ENCODE measurements at places on chromosomes 7 and 10. TPM values are rescaled to one million over a fixed set of nuclear protein-coding genes. Genes with fewer than 3 reads are reported as not detected.

GRCh38 chr10:132139526-132139925, 47.2 kb upstream of the DPYSL4 start:
- no peak for DNase-seq

DNA sequence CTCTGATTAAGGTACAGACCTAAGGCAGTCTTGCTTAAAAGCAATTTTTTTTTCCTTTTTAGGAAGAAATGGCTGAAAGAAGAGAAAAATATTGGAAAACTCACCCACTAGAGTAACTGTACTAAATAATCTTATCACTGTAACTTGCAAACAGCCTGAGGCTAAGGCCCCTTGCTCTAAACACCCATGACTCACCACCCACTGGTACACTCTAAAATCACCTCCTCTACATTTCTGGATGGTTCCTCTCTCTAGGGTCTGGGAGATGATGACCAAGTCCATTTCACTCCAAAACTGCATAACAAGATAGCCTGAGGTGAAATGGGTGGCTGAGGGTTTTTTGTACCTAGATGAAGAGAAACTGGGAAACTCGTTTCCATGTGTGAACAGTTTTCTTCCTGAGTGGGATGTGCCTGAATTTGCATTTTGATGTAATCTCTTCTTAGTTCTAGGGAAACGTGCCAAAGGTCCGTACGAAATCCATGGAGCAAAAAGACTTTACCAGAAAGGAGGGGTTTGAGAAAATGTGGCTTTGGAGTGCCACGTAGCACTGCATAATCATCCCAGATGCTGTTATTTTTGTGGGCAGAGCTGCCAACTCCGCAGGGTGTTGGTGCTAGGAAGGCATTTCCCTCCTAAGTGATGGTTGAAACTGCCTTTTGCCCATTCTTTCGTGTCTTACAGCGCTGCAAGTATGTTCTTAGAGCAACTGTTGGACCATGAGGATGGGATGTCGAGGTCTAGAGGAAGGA, 113.5 kb upstream of the C10orf90 start:
- no peak for DNase-seq

- no peak for DNase-seq
These were observed 3.7 kb downstream of the PDZD7 start for GRCh38 chr10:101027106-101027720.

DNA sequence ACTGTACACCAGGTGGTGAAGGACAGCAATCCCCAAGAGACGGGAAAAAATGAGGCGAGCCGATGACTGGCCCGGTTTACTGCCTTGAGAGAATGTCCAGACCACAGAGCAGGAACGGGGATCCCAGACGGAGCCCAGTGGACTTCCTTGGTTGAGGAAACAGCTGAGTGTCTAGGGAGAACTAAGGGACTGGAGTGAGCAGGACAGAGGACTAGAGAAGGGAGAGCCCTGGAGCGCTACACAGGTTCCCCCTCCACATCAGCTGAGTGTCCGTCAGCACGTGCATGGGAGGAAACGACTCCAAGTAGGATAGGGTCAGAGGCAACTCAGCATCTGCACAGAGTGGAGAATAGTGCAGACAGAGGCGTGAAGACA, 7.1 kb upstream of the WDR86 start:
- no peak for DNase-seq

- DNase-seq: peak; percentile 49
These were observed 36.2 kb downstream of the BMPR1A start for GRCh38 chr10:86792461-86793167.

The KCNIP2 gene
- 1.2 TPM for total RNA-seq

DNA sequence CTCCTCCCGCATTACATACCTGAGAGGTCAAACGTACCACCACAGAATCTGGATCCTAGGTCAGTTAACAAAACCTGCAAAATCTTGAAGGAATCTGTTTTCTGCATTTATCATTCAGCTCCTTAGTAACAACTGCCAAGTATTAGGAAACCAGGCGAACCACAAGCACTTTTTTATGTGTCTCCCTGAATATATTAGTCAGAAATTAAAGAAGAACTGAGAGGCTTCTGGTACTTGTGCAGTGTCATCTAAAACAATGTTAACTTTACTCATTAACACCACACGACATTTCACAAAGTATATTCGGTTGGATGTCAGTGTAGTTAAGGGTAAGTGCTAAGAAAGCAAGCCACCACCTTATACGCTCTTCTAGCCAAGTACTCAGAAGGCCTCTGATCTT, 2.5 kb downstream of the CCDC6 start:
- DNase-seq: peak; percentile 58

The LAMB4 gene
- 0.08 TPM for total RNA-seq

The ICA1 gene
- 0.45 TPM for total RNA-seq

- no peak for DNase-seq
These were observed 9.8 kb upstream of the GRID1 start for GRCh38 chr10:86376403-86376802.

DNA sequence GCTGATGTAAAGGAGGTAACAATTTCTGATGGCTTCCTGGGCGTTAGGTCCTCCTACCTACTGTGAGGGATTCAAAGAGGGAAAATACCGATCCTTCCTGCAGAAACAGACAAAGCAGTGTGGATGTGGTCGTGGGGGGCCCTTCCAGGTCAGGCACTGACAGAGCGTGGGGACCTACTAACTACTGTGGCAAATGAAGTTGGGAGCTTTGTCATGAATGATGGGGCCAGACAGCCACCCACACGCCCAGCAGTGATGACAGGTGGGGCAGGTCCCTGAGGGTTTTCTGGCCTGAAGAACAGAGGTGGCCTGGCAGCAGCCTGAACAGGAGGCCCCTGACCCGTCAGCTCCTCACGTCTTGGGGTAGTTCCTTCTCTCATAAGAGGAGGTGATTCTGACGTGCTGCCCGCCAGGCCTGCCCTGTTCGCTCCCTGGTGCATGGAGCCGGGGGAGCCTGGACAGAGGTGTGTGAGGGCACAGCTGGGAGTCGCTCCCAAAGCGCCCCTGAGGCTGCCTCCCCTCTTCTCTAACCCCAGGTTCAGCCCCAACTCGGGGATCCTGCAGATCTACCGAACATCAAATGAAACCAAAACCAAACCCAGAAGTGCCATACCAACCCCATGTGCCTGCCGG, 4.2 kb downstream of the ATP6V0E2 start:
- no peak for DNase-seq

GRCh38 chr10:98299341-98299740, 31.3 kb upstream of the LOXL4 start:
- DNase-seq: no peak

- DNase-seq: no peak
These were observed 9.4 kb upstream of the SLC25A28 start for GRCh38 chr10:99629625-99629978.

DNA sequence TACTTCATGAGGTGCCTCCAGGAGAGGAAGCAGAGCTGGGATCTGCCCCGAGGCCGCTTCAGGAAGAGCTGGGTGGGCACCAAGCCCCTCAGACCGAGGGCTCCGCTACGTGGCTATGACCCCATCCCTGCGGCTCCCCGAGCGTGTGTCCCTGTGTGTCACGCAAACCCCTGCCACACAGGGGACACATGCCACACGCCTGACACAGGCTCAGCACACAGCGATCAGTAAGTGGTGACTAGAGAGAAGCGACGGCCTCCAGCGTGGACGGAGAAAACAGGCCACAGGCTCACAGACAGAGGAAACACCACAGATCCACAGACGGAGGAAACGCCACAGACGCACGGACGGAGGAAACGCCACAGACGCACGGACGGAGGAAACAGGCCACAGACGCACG, 18.5 kb downstream of the DIP2C start:
- DNase-seq: no peak

DNA sequence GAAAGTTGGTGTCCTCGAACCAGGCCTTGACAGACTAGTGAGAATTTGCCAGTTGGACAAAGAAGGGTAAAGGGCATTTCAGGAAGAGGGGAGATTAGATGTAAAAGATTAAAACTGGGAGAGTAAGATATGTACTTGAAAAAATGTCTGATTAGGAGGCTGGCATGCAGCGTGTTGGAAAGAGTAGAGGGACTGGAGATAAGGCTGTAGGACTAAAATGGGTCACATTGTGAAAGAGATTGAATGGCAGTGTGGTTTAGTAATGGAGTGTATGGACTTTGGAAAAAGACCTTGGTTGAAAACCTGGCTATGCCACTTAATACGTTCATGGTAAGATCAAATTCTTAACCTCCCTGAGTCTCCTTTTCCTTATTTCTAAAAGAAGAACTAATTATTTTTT, 14.1 kb downstream of the CREM start:
- DNase-seq: no peak

DNA sequence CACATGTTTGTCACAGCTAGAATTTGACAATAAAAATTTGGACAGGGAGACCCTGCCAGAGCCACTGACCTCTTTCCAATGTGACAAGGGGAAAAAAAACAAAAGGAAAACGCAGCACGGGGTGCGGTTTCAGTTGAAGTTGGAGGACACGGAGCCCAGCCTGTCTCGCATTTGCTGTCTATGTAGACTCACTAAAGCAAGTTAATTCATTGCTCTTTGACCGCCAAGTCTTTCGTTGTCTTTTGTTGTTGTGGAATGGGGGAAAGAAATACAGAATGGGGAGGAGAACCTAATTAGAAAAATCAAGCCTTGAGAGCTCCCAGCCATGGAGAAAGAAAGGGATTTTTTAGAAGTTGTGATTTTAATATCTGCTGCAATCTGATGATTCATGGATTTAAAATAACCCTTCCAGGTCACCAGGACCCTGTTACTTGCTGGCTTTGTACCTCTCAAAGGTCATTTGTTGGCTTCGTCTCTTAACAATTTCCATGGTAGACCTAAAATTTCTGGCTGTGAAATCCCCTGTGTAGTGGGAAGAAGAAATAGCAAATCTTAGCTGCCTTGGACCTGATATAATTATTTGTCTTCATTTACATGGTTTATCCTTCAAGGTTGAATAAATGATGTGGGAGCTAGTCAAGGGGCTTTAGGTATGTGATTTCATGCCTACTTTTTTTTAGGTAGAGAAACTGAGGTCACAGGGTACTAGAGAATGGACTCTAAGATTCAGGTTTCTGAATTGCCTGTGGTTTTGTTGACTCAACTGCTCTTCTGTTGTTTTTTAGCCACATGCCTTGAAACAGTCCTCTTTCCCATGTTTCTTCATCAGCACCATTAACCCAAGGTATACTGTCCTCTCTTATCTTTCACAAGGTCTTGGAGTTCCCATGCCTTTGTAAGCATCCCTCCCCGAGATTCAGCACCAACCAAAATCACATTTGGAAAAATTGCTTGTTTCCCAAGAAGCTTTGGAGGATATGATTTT, 78.7 kb downstream of the TCF7L2 start:
- DNase-seq: peak; percentile 20

The VWDE gene
- 0.09 TPM for total RNA-seq

DNA sequence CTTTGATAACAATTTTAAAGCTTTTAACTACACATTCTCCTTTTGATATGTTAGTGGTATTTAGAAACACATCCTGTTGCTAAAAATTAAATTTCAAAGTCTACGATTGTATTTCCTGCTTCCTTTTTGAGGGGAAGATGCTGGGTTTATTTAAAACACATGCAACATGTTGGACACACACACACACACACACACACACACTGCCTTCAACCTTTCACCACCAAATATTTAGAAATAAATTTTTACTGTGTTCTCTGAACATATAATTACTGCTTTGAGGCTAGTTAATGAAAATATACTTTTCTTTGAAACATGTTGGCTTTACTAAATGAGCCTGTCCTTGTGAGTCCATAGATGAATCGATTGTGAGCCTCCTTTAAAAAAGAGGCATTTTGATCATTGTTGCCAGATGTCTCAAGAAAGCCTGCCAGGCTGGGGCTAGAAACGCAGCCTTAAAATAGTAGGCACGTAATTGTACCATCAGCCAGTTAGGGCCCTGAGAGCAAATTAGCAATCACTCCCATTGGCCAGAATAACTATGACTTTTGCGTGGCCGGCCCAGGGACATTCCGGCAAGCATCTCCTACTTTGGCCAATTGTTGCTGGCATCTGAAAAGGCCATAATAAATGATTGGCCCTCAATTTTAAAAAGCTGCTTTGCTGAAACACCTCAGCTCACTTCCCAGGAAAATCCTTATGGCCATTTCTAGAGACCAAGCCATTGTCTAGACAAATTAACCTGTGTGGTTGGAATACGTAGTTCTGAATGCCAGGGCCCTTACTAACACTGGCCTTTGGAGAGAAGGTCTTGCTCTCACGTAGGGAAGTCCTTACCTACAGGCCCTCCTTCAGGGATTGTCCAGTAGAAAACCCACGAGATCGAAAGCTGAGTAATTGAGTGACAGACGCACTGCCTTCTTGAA, 9.9 kb upstream of the TEX36 start:
- DNase-seq: peak; percentile 52

DNA sequence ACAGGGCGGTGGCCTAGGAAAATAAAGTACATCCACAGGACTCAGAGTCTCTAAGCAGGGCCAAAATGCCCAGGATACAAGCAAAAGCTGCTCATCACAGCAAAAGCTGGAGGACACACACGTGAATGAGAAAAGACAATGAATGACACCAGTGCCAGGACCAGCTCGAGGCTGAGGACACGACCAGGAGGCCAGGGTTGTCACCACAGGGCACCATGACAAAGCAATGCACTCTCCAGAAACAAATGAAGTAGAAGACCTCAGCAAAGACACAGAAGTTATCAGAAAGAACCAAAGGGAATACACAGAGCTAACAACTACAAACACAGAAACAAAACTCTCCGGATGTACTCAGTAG, 92.1 kb downstream of the FOXL3 start:
- no peak for DNase-seq

The RGS10 gene
- 42.4 TPM for total RNA-seq

The CTAGE15 gene
- total RNA-seq: not detected

The SLC26A3 gene
- not detected for total RNA-seq

DNA sequence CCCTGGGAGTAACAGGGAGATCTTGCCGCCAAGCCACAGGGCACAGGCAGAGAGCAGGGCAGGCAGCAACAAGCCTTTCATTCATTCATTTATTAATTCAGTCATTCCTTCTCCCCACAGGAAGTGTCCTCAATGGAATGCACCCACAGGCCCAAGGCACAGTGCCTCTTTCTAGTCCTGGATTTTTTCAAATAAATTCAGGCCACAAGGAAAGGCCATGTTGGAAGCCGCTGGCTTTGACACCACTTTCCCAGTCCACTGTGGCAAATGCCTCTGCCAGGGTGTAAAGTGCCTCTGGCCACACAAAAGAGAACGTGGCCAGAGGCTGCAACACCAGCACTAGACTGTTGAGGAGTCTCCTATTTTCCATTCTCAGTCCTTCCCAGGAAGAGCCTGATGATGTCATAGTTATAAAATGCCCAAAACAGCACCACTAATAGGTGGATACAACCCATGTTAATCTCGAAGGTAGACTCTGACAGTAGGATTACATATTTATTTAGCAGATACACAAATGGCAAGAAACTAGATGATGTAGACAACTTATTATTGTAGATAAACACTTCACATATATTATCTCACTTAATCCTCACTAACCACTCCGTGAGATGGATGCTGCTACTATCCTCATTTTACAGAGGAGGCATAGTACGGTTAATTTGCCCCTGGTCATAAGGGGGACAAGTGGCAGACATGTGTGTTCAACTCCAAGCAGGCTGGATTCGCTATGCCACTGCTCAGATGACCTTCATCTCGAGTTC, 5.5 kb downstream of the JAZF1 start:
- no peak for DNase-seq

GRCh38 chr7:6026011-6026819, 5.0 kb upstream of the ANKRD61 start:
- no peak for DNase-seq
